AG08395 (cell line): ENCODE measurements at places on chromosomes 4 and X.

DNA sequence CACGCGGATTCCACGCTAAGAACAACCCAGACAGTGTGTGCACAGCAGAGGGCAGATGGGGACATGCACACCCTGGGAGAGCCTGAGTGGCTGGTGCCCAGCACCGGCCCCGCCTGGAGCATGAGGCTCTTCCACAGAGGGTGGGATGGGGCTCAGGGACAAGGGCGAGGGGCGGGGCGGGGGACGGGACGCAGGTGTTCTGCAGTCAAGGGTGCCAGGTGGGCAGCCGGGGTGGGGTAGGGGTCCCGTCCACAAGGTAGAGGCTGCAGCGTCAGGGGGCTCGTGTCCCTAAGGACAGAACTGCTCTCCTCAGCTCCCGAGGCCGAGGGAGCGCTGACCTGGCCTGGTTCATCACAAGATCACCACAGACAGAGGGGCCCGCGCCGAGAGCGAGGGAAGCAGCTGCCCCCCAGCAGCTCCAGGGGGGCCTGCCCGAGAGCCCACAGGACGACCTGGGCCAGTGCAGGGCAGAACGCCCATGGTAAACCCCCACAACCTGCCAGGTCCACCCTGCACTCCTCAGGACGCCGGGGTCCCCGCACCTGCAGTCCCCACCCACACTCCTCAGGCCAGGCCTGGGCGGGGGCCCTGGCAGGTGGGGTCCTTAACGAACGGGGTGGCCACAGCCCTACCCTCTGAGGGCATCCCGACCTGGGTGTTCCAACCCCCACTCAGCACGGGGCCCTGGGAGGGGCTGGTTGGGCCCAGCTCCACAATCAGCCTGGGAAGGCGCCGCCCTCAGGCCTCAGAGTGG lies 26.7 kb downstream of the CTBP1 start:
- DNase-seq = no peak

- DNase-seq = no peak
These were observed 188.8 kb upstream of the BMP3 start for GRCh38 chr4:80841587-80842281.

DNA sequence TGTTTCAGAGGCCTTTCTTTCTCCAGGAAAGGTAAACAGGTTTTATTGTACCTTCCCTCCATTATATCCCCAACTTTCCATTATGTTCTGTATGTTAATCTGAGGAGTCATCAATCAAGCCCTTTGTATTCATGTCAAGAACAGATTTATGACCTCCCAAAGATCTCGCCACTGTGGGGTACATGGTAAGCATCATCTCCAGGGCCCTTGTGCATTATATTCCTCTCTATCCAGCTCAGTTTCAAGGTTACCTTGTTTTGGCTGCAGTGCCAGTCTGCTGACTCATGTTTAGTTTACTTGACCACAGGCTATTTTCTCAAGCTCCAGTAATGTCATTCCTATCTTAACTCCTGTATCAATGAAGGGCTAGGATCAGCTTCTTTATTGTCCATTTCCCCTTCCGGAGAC lies 125.1 kb upstream of the FRMPD4 start:
- peak; percentile 34 for DNase-seq

DNA sequence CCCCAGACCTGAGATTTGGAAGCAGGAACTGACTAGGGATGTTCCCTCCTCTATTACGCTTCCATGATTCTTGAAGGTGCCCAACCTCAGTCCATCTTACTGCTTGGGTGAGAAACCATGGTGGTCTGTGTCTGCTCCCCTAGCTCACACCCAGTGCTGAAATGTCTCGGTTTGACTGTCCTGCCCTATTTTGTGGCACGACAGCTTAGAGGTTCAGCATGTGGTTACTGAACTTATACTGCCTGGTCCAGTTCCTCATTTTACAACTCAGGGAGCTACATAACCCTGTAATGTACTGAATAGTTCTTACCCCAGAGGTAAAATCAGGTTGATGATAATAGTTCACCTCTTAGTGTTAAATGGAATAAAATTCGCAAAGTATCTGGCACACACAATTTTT lies 203.1 kb downstream of the RBM46 start:
- DNase-seq = no peak

- no peak for DNase-seq
These were observed 79.8 kb downstream of the NAT8L start for GRCh38 chr4:2138846-2139500.

DNA sequence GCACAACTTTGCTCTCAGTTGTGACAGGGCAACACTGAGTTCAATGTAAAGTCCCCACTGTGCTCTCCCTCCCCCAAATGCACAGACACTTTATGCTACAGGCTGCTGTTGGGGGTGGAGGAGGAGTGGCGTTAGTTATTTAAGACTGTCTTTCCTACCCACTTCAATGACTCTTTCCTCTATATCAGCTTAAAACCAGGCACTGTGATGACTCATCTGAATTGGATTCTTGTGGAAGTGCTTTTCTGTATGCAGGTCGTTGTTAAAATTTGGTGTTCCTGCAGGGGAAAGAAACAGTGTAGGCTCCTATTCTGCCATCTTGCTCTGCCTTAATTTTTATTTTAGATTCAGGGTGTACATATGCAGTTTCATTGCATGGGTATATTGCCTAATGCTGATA lies 1157.2 kb upstream of the ADGRL3 start:
- DNase-seq = no peak

DNA sequence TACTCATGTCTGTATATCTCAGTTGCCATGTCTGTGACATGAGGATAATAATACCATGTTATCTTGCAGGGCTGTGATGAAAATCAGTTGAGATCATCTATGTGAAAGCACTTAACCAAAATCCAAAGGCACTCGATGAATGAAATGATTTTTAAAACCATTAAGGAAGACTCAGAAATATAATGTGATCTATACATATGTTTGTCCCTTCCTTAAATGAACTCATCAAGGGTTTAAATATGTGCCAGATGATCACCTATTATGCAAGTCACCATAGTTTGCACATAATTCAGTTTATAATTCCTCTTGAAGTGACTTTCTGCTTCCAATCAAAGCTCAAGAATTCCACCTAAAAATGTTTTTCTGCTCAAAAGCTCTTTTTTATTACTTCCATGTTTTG lies at the start of gene FOXR2:
Gene FOXR2 (plus strand): TSS at position 301 of the 400 bp plus-strand sequence. CDS start 312 bp downstream, outside the sequence.
- no peak for DNase-seq

- no peak for DNase-seq
These were observed 9.7 kb downstream of the PPEF2 start for GRCh38 chr4:75892508-75892907.

- DNase-seq = peak; percentile 31
These were observed 261.0 kb downstream of the PDGFC start for GRCh38 chr4:156710365-156711192.

- DNase-seq = no peak
These were observed 107.9 kb downstream of the MMRN1 start for GRCh38 chr4:90002441-90003062.

DNA sequence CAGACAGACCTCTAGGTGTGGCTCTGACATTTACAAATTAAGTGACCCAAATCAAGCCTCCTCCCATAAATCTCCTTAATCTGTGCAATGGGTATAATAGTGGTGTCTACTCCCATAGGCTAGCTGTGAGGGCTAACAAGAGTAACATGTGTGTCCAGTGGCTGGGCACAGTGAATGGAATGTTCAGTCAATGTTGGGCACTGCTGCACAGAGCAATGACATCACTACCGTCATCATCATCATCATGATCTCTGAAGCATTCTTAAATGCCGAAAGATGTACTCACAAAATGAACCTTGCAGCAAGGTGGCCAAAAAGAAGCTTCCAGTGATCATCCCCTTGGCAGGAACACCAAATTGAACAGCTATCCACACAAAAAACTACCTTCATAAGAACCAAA lies 43.5 kb downstream of the CHRNA9 start:
- DNase-seq = no peak

DNA sequence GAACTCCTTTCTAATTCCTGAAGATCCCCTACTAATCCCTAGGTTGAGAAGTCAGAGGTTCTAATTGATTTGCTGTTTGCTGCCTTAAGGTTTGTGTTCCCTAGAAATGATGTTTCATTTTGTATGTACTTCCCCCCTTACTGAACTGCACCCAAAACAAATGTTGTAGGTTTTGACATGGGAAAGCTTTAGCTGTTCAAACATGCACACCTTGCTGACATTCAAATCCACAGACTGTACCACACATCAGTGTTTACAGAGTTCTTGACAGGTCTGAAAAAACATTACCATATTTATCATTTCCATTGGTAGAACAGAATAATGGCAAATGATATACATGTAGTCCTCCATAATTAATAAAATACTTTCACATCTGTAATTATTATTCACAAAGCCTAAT lies 18.2 kb downstream of the EGF start:
- DNase-seq = no peak

- DNase-seq = no peak
These were observed 38.0 kb downstream of the NUP62CL start for GRCh38 chrX:107168257-107168656.

DNA sequence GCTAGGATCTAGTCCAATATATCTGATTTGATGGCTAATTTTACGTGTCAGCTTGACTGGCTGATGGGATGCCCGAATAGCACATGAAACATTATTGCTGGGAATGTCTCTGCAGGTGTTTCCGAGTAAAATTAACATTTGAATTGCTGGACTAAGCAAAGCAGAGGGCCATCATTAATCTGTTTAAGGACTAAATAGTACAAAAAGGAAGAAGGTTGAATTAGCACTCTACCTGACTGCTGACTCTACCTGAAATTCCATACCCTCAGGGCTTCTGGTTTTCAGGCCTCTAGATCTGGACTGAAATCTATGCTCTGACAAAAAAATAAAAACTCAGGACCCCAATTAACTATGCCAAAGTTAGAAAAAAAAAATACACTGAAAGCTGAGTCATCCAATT lies 1021.9 kb downstream of the FAM133A start:
- no peak for DNase-seq

GRCh38 chr4:519885-520682 lies 21.1 kb downstream of the PIGG start:
- DNase-seq = no peak

DNA sequence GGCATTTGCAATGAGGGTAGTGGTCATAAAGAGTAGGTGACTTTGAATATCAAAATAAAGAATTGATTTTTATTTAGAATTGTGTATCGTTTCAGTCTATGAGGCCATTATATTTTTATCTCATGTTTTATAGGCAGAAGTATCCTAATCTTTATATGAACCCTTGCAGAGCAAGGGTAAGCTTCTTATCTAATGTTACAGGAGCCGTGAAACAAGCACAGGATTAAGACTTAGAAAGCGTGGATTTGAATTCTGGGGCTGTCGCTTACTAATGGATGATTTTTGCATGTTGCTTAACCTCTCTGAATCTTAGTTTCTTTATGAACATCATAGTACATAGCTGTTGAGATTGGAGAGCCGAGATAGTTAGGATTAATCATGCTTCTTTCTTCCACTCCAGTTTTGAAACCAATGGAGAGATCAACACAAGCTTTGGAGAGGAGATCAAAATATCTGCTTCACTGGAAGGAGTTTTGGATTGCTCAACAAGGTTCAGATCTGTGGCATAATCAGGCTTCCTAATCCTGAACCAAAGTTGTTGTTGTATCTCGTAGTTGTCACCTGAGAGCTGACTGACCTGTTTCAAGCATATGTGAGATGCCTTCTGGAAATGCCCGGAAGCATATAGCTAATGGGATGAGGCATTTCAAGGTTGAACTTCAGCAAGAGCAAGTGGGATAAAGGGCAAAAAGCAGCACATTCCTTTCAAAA lies 166.9 kb upstream of the GK2 start:
- DNase-seq = no peak

GRCh38 chr4:34158878-34159277 lies 2085.4 kb downstream of the ARAP2 start:
- DNase-seq = no peak
